ENCODE measurements at places on chromosomes 3 and 15.

DNA sequence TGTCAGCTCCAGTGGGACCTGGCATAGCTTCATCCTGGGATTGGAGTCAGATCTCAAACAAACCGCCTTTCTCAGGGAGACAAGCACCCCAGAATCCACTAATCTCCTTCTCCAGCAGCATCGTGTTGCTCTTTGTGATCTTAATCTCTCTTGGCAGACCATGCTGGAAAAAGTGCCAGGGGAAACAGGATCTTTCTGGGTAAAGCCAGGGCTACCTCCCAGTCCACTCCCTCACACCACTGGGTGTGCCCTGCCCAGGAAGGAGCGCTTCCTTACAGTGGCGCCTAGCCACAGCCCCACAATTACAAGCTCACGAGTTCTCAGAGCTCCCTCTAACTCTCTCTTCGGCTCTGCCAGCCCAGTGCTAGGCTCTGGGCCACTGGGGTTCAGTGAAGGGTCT lies 32.2 kb downstream of the RPLP1 start:
- no peak for DNase-seq

DNA sequence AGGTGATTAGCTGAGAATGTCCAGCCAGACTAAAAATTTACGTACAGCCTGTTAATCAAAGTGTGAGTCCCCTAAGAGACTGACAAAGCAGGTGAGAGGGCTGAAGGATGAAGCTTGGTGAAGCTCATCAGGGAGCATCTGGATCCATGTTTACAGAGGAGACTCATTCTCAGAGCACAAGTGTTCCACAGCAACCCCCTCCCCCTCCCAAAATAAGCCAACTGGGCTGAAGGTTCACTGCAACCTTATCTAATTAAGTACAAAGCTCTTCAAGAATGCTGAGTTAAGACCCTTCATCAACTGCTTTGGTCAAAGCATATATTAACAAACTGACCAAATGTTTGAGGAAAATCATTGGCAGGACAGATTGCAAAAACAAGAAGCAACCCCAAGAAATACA lies 262.6 kb upstream of the ZNF385D start:
- DNase-seq = no peak

- DNase-seq = no peak
Observed at GRCh38 chr3:186354100-186354499, 7.9 kb downstream of the DGKG start.

DNA sequence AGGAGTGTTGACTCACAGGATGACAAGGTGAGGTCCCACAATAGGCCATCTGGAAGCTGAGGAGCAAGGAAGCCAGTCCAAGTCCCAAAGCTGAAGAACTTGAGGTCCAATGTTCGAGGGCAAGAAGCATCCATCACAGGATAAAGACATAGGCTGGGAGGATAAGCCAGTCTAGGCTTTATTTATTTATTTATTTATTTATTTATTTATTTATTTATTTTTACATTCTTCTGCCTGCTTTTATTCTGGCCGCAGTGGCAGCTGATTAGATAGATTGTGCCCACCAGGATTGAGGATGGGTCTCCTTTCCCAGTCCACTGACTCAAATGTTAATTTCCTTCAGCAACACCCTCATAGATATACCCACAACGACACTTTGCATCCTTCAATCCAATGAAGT lies 472.2 kb upstream of the DPPA4 start:
- DNase-seq = no peak

GRCh38 chr3:157279237-157279636 lies 119.3 kb upstream of the CCNL1 start:
- DNase-seq = no peak

GRCh38 chr3:46576-46975 lies 150.0 kb upstream of the CHL1 start:
- no peak for DNase-seq

DNA sequence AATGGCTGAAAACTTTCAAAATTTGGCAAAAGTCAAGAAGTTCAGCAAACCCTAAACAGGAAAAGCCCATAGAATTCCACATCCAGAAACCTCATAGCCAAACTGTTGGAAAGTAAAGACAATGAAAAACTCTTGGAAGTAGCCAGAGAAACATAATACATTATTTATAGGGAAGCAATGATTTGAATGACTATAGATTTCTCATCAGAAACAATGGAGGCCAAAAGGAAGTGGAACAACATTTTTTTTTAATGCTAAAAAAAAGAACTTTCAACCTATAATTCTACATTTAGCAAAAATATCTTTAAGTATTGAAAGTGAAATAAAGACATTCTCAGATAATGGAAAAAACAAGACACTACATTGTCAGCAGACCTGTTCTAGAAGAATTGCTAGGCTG lies 30.2 kb downstream of the ALPK3 start:
- no peak for DNase-seq

GRCh38 chr3:193974671-193975535 lies 161.0 kb upstream of the HES1 start:
- no peak for DNase-seq

DNA sequence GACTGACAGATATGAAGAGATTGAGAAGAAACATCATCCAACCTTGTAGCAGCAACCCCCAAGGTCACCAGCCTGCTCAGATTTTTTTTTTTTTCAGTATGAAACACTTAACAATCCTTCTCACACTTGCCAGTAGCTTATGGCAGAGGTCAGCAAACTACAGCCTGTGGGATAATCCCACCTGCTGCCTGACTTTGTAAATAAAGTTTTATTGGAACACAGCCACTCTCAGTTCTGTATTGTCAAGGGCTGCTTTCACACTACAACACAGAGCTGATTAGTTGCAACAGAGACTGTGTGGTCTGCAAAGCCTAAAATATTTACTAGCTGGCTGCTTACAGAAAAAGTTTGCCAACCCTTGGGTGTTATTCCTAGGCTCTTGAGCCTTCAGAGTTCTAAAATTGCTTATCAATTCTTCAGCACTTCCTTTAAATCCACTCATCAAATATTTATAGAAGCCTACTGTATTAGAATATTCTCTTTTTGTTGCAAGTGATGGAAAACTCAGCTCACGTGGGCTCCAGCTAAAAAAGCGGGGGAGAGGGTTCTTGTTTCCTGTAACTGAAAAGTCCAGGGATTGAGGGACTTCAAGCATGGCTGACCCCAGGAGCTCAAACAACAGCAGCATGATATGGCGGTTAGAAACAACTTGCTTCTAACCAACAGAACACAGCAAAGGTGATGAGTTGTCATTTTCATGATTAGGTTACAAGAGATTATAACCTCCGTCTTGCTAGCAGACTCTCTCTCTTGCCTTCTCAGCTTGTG lies 246.1 kb downstream of the SHQ1 start:
- no peak for DNase-seq

Data from stimulated activated CD4-positive, alpha-beta T cell treated with anti-CD3 and anti-CD28 coated beads, Interleukin-12 subunit alpha, Interleukin-12 subunit beta, amount 100 ng/mL, for 4 hours (primary cell).